Activated CD4-positive, alpha-beta T cell treated with anti-CD3 and anti-CD28 coated beads, Interleukin-2, amount 50 U/mL, for 16 hours (primary cell): ENCODE measurements at places on chromosomes 6 and 20.

DNA sequence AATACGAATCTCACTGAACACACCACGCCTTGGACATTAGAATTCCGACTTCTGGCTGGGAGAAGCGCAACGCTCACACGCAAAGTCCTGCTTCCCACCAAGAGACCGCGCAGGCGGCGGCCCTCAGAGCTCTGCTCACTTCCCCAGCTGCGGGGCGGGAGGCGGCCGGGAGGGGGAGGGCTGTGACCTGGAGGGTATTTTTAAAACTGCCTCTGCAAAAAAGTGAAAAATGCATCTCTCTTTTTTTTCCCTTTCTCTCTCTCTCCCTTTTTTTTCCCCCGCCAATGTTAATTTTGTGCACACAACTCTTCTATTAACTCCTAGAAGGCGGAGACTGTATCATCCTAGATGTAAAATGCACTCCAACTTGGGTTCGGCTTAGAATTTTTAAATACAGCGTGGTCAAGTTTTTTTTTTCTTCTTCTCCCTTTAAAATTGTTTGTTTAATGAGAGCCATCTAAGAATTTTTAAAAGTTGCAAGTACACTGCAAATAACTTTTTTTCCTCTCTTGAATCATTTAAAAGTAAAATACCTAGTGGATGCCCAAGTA lies 66.4 kb downstream of the STX11 start:
- DNase-seq = no peak

DNA sequence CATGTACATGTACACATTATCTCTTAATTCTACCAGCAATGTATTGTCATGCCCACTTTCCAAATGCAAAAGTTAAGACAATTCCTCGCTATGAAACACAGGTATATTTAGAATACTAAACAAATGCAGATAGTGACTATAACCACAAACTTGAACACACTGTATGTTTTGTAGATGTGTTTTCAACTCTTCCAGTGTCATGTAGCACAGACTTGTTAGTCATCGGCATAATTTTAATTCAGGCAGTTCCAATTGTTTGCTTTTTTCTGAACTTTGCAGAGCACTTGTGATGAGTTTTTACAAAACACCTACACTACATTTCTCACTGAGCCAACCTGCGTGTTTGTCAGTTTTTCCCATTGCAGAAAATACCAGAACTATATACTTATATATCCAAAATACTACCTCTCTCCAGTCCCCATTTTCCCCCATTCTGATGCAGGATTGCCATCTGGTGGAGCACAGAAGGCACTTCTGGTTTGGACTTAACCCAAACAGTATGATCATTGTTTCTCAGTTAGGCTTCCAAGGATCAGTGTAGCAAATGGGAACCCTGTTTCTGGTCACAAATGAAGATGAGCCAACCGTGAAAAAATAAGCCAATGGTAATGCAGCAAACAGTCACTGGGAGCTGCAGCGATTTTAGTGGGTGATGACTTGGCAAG lies 143.4 kb downstream of the ADGRB3 start:
- no peak for DNase-seq

GRCh38 chr6:21801446-21802174 lies 208.1 kb downstream of the SOX4 start:
- DNase-seq = no peak

GRCh38 chr6:121522265-121522664 lies 86.8 kb downstream of the GJA1 start:
- no peak for DNase-seq

DNA sequence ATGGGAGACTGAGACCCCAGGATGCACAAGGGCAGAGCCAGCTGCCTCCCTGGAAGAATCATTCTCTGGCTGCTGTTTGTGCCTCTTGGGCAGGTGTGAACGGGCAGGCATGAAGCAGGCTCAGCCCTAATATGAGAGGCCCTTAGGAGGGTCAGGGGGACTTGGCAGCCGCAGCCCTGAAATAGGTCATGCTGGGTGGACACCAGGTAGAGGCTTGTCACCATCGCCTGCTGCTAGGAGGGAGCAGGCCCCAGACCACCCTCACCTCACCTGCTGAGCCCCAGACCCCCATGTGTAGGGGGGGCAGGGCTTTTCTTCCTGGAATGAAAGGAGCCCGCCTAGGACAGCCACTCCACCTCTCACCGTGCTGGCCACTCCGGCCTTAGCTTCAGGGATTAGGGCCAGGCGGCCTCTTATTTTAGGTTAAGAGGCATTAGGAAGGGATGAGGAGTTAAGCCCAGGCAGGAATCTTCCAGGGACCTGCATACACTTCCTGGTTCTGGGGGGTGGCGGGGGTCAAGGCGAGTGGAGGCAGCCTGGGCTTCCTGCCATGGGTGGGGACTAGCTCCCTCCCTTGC lies 92.4 kb downstream of the ASXL1 start:
- no peak for DNase-seq

- DNase-seq = no peak
Measured at GRCh38 chr6:33107641-33108040, 31.9 kb downstream of the HLA-DPB1 start.

DNA sequence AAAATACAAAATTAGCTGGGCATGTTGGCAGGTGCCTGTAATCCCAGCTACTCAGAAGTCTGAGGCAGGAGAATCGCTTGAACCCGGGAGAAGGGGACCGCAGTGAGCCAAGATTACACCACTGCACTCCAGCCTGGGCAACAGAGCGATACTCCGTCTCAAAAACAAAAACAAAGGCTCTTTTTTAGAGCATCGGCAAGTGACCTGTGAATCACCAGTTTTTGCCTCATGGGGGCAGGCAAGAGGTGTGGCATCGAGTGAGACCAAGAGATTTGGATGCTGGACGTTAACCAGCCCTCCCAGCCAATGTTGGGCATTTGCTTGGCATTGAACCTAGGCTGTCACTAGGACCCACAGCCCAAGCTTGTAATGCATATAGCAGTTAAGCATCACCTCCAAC lies 14.6 kb upstream of the CDK5RAP1 start:
- DNase-seq = no peak
